ENCODE measurements at places on chromosomes 6 and 20. TPM values are rescaled to one million over a fixed set of nuclear protein-coding genes. Genes with fewer than 3 reads are reported as not detected.

The PRDM13 gene
- total RNA-seq: not detected

The POM121L2 gene
- total RNA-seq: not detected

The DCDC2 gene
- total RNA-seq: 110 TPM

DNA sequence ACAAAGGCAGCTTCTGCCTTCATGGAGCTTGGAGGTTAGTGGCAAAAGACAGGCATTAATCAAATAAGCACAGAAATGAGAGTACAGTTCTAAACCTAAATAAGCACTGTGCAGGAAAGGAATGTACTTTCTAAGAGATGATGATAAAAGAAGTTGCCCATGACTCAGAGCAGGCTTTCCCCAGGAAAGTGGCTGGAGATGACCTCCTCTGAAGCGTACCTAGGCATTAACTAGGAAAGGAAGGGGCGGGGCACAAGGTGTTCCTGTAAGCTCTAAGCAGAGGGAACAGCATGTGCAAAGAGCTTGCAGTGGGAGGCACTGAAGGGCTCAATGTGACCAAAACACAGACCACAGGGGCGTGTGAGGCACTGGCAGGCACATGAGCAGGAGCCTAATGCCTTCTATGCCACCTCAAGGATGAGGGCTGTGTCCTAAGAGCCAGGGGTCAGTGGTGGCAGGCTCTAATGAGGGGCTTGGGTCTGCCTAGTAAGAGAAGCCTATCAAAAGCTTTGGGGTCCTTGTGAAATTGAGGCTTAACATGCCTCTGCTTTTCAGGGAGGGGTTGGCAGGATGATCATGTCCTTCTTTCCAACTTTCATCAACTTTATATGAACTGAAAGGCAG is 4.9 kb downstream of the SSTR4 start:
- H3K4me3 ChIP-seq: no peak overlapping the region
- DNase-seq: no peak
- peaks cover 2% of the 10 kb centered on the region for H3K27me3 ChIP-seq
- no peak overlapping the region for H3K27ac ChIP-seq
- H3K4me1 ChIP-seq: no peaks in the 10 kb centered on the region
- no peaks in the 10 kb centered on the region for H3K36me3 ChIP-seq

- no peak overlapping the region for H3K27ac ChIP-seq
- H3K27me3 ChIP-seq: no peaks in the 10 kb centered on the region
- no peaks in the 10 kb centered on the region for H3K4me1 ChIP-seq
- peaks cover 4% of the 10 kb centered on the region for H3K36me3 ChIP-seq
- DNase-seq: peak; percentile 8
- H3K4me3 ChIP-seq: no peak overlapping the region
Observed at GRCh38 chr6:142207265-142207877, 60.3 kb downstream of the VTA1 start.

DNA sequence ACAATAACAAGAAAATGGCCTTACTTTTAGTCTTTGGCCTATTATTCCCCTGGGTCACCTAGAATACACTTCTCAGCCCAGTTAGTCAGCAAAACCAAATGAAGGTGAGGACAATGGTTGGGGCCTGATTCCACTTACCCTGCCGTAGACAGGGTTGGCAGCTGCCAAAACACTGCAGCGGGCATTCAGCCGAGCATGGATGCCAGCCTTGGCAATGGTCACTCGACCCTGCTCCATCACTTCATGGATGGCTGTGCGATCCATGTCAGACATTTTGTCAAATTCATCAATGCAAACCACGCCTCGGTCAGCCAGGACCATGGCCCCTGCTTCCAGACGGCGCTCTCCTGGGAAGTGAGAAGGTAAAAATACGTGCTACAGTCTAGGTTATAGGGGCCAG is 8.4 kb downstream of the MCM3 start:
- no peak for DNase-seq
- H3K36me3 ChIP-seq: peaks cover 17% of the 10 kb centered on the region
- no peaks in the 10 kb centered on the region for H3K4me1 ChIP-seq
- H3K4me3 ChIP-seq: no peak overlapping the region
- no peak overlapping the region for H3K27ac ChIP-seq
